Panc1 (cell line): ENCODE measurements at places on chromosomes 13 and 19.

GRCh38 chr13:114152285-114152645 lies 19.8 kb upstream of the RASA3 start:
- peaks cover 10% of the 10 kb centered on the region for H3K4me1 ChIP-seq
- no peak for DNase-seq
- H3K36me3 ChIP-seq = no peaks in the 10 kb centered on the region
- no peak overlapping the region for H3K4me3 ChIP-seq
- no peak overlapping the region for H3K27ac ChIP-seq

DNA sequence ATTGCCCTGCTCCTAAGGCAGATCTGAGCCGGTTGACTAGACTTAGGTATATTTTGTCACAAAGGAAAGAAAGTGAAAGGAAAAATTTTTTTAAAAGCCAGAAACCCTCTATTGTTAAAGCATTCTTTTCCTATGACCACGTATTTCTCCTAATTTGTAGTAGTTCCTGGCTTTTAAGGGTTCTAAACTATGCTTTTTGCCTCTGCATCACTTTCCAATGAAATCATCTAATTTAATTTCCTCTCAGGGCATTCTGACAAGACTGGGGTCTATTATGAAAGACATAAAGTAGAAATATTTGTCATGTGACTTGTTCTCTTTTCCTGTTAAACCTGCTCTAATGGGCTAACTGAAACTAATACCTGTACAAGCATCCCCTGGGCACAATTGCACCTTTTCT lies 233.0 kb upstream of the PRR20A start:
- H3K36me3 ChIP-seq = no peaks in the 10 kb centered on the region
- no peak for DNase-seq
- H3K4me3 ChIP-seq = no peak overlapping the region
- no peaks in the 10 kb centered on the region for H3K27me3 ChIP-seq
- no peaks in the 10 kb centered on the region for H3K4me1 ChIP-seq
- no peak overlapping the region for H3K27ac ChIP-seq

DNA sequence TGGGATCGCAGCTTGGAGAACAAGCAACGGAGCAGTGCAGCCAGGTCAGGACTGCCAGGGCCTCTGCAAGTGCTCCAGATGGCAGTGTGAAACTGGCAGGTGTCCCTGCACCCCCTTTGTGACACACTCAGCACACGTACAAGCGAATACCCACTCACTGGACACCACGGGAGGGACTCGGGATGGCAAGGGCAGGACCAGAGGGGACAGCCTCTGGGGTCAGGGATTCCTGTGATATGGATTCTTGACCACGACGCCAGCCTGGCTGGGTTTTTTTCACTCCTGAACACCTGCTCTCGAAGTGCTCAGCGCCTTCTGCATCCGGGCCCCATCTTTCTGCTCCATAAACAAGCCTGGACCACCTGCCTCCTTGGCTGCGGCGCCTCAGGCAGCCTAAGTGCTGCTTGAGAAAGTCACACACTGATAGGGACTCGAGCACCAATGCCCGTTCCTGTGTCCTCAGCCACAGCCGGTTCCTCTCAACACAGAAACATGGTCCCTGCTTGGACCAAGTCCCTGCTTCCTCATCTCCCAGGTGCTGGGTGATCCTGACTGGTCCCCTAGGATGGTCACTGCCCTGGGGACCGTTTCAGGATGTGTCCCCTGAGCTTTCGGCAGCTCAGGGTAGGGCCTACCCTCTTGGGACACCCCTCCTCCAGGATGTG lies 22.0 kb downstream of the ELAVL1 start:
- DNase-seq = no peak
- H3K4me1 ChIP-seq = peaks cover 10% of the 10 kb centered on the region
- no peak overlapping the region for H3K4me3 ChIP-seq
- no peaks in the 10 kb centered on the region for H3K36me3 ChIP-seq

DNA sequence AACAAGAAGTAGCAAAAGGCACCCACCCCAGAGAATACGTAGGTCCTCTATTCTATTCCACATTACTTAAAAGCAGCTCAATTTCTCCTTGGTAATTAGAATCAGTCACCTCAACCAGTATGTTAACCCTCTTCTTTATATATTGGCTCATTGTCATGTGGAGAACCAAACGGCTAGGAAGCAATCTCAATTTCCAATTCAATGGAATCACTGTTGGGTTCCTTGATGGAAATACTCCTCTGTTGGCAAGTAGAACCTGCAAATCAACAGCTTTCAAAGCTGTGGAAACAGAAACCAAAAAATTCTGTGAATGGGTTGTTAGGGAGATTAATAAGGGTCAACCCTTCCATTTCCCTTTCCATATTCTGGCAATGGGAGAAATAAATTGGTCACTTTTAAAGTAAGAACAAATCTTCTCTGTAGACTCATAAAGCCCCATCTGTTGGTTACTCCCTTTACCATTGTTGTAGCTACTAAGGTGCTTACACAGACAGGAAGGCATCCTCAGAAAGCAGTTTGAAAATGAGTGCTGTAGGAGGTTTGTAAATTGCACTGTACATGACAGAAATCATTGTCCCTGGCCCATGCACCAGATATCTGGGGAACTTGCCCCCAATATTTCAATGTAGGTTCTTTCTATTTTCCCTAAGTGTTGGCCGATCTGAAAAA lies 138.6 kb upstream of the UFM1 start:
- H3K27ac ChIP-seq = no peak overlapping the region
- no peaks in the 10 kb centered on the region for H3K27me3 ChIP-seq

DNA sequence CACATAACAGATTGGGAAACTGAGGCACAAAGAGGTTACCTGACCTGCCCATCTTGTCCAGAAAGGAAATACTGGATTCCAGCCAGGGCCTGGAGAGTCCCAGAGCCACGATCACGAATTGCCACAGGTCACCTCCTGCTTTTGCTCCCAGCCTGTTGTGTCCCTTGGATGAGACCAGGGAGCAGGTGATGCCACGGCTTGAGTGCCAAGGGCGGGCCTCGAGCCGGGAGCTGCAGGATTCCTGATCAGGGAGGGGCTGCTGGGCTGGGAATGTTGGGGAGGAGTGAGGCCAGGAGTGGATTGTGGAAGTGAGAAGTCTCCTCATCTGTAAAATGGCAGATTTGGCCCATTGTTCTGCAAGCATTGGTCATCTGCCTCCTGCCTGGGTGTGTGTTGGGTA lies 29.4 kb downstream of the DNM2 start:
- H3K4me1 ChIP-seq = peaks cover 47% of the 10 kb centered on the region
- no peak overlapping the region for H3K4me3 ChIP-seq
- no peak for DNase-seq
- no peaks in the 10 kb centered on the region for H3K27me3 ChIP-seq
- peak overlapping the region; percentile 66 for H3K27ac ChIP-seq
- H3K36me3 ChIP-seq = no peaks in the 10 kb centered on the region

DNA sequence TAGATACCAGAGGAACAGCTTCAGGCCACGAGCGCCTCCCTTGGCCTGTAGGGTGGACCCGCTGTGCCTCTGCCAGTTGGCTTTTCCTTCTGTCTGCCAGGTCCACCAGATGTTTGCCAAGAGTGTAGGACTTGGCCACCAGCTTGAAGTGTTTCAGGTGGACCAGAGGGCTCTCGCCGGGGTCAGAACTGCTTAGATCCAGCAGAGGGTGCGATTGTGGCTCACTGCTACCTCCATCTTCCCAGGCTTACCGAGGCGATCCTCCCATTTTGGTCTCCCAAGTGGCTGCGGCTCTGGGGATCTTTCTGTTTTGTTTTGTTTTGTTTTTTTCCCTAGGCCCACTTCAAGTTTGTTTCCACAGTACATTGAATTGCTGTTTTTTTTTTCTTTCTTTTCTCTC lies 23.0 kb upstream of the ZNF730 start:
- no peak overlapping the region for H3K27ac ChIP-seq
- H3K27me3 ChIP-seq = no peaks in the 10 kb centered on the region
- no peaks in the 10 kb centered on the region for H3K36me3 ChIP-seq
- no peak for DNase-seq

DNA sequence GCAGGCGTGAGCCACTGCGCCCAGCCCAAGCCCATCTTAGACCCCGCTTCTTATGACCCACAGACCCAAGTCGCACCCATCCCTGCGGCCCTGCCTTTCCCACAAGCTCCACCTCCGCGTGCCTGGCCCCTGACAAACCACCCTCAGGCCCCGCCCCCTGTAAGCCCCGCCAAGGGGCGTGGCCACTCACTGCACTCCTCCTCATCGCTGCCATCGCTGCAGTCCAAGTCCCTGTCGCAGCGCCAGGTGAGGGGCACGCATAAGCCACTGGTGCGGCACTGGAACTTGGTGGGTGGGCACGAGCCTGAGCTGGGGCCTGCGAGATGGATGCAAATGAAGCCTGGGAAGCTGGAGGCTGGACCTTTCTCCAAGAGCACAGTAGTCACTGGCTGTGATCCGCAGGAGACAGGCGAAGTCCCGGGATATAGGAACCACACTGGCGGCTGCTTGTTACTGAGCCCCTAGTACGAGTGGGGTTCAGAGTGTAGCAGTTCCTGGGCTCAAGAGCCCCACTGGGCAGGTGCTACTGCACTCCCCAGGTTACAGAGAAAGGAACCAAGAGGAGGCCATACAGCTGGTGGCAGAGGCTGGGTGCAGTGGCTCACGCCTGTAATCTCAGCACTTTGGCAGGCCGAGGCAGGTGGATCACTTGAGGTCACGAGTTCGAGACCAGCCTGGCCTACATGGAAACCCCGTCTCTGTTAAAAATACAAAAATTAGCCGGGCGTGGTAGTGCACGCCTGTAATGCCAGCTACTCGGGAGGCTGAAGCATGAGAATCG lies 3.1 kb downstream of the CD320 start:
- no peaks in the 10 kb centered on the region; the same call in 1 of the 2 replicates for H3K36me3 ChIP-seq
- H3K4me1 ChIP-seq = peaks cover 11% of the 10 kb centered on the region
- DNase-seq = no peak
- H3K27me3 ChIP-seq = no peaks in the 10 kb centered on the region
- no peak overlapping the region for H3K4me3 ChIP-seq
